ENCODE measurements at places on chromosomes 11 and 22.

DNA sequence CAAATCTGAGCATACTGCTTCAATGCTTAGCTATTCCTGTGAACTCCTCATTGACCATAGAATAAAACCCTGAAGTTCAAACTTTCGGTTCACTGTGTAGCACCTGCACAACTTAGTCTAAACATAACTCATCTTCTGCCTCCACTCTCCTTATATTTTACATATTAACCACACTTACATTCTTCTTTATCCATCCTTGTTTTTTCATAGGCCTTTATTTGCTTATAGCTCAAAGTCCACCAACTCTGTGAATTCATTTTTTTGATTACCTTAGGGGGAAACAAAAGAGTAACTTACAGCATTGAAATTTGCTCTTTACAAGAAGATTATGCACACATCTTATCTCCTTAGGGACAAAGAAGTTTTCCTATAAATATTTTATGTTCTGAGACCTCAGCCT is 521.6 kb upstream of the FAT3 start:
- DNase-seq: no peak

GRCh38 chr22:35681454-35682052 is 33.3 kb downstream of the APOL6 start:
- DNase-seq: no peak

GRCh38 chr11:12110714-12111548 is 541 bp downstream of the MICAL2 start:
- peak; percentile 12 for DNase-seq

DNA sequence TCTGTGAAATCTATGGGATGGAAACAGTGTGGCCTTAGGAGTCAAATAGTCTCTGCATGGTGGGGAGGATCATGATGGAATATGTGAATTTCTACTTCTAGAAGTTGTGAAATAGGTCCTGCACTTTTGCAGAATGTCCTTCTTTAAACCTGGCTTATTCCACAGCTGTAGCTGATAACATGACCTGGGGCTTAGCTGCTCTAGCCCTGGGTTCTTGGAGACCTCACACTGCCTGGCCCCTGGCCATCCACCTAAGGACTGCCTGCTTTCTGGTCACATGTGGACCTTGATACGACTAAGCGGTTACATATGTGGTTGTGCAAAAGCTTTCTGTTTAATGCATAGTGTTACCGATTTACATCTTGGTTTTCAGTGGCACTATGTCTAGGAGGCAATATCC is 88.2 kb downstream of the SWAP70 start:
- DNase-seq: no peak

DNA sequence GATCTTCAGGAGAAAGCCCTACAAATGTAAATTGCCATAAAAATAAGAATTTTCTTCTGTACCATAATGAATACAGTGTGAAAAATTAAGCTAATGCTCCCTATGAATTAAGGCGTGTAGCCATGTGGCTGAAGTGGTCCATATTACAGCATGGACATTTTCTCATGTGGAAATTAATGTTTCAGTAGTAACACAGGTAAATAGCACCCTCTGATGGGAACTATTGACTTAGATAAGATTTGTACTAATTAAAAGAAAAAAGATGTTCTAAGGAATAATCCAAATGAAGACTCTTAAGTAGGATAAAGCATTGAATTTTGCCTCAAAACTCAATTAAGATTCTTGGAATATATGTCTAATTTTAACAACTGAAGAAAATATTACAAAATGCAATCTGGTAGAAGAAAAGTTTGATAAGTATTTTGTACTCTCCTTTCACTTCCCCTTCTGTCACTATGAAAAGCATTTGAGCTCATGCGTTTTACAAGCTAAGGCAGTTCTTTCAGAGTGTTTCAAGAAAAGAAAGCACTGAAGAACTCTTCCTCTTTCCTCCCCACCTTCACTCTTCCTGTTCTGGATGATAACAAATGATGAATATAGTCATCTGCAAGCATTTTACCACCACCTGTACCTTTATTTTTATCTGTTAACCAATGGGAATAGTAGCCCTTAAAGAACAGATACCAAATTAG is 9.9 kb upstream of the OR8D2 start:
- no peak for DNase-seq

- DNase-seq: peak; percentile 74
Measured at GRCh38 chr22:37559901-37560607, at the start of gene CDC42EP1. CDC42EP1 (plus strand) TSS chr22:37560480; CDS start chr22:37566350, 5,870 bp downstream.

DNA sequence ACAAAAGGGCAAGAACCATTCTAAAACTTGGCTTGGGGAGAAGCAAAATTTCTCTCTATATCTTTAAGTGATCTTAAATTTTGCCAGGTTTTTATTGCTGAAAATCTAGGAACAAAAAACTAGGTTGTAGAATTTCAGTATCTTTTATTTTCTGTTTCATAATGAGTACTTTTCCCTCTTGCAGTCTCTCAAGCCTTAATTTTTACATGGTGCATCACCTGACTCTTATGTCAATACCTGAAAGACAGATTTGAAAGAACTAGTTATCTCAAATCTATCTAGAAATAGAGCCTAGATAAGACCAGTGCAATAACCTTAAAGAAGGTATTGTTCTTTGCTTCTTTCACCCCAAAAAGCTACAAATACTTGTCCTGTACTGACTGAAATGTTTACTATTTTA is 122.1 kb downstream of the TRIM44 start:
- DNase-seq: no peak

Measured in nucleus accumbens (tissue), 56 donors.